ENCODE measurements at places on chromosomes 2 and 18. TPM values are rescaled to one million over a fixed set of nuclear protein-coding genes. Genes with fewer than 3 reads are reported as not detected.

Gene SAG
- total RNA-seq, result 1.7 TPM

Gene DSC3
- total RNA-seq, result not detected

Gene ALPG
- total RNA-seq, result not detected

Gene REG3A
- not detected for total RNA-seq

Gene IL1F10
- total RNA-seq, result not detected

- no peak for ATAC-seq
These were observed 381.0 kb upstream of the ID2 start for GRCh38 chr2:8300905-8301304.

DNA sequence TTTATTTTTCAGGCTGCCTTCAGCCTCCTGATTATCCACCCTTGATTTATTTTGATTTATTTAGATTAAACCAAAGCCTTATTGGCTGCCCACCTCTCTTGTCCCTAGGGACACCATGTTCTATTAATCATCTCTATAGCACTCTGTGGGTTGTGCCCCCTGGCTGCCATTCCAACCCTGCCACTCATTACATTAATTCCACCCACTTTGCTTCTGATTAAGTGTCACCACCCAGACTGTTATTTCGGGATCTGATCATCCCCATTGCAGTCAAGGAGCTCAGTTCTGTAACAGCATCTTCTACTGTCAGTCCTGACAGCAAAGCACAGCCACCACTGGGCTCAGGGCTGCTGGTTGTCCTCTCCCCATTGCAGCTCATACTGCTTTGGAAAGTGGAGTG is 175.1 kb upstream of the DDX18 start:
- no peak for ATAC-seq

- peak; percentile 67 for ATAC-seq
These were observed 37.3 kb upstream of the ZNF512 start for GRCh38 chr2:27545348-27546141.

DNA sequence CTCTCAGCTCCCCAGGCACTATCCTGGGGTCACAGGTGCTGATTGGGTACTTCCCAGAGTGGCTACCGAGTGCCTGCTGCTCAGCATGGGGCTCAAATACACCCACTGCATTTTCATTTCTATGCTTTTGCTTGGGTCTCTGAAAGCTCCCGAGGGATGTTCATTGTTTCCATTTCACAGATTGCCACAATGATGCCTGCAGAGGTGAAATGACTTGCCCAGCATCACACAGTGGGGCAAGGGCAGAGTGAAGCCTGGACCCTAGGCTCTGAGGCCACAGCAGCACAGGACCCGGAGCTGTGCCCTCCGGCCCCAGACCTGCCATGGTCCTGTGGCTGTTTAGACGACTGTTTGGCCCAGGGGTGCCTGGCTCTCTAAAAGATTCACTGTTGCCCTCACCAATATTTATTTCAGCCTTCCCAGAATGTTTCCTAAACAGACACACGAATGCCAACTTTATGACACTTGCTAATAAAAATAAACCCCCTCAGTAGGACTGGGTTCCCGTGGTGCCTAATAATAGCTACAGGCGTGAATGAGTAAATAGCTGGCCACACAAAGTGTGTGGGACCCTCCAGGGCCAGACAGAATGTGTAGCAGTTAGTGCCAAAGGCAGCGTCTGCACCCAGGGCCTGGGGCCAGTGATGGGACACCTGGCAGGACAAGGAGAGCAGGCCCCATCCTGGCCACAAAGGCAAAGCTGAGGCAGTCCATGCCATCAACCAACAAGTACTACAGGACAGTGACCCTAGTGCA is 11.5 kb upstream of the ST8SIA5 start:
- no peak for ATAC-seq

DNA sequence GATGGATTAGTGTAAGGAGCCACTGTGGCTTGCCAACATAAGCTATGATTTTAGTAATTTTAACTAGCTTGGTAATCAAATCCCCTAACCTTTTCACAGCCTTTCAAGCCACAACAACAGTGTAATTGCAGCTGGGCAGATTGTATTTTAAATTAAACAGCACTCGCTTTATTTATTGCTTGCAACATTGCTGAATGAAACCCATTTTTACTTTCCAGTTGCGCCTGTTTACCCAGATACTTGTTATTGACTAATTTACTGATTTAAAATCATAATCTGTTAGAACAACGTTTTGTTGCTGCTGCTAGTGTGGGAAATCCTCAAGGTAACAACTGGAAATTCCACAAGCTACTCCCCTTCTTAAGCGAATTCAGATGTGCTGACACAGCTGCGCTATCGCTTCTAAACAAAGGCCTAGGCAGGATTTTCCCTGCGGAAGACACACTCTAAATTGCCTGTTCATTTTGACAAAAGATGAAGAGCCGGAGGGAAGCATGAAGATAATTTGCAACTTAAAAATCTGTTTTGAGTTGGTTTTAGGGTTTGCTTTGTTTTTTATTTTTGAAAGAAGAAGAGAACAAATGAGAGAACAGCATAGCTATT is 283.9 kb downstream of the ALPK2 start:
- no peak for ATAC-seq

- ATAC-seq, result no peak
These were observed 107.2 kb downstream of the CD226 start for GRCh38 chr18:69840445-69840844.

DNA sequence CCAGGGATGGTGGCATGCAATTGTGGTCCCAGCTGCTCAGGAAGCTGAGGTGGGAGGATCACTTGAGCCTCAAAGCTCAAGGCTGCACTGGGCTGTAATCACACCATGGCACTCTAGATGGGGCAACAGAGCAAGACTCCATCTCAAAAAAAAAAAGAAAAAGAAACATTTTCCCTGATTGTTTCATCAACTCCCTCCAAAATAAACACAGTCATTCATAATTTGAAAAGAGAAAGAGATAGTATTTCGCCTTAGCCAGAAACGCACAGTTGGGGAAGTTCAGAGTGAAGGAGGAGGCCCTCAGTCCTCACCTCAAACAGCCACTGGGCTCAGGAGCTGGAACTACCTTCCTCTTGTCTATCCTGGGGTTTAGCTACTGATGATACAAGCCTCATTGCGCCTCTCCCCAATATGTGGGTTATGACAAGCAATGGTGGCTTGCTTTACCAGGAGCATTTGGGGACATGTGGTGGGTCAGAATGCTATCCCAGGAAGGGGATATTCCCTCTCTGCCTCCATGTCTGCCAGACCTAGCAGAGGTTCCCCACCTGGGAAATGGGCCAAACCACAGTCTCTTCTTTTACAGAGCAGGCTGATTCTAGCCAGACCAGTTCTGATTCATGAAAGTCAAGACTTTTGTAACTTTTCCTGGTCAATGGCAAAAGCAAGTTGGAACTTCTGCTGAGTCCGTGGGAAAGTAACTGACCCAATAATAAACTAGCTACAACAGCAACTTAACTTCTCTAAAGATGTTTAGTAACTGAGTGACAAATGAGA is 22.2 kb upstream of the TMEM87B start:
- no peak for ATAC-seq

DNA sequence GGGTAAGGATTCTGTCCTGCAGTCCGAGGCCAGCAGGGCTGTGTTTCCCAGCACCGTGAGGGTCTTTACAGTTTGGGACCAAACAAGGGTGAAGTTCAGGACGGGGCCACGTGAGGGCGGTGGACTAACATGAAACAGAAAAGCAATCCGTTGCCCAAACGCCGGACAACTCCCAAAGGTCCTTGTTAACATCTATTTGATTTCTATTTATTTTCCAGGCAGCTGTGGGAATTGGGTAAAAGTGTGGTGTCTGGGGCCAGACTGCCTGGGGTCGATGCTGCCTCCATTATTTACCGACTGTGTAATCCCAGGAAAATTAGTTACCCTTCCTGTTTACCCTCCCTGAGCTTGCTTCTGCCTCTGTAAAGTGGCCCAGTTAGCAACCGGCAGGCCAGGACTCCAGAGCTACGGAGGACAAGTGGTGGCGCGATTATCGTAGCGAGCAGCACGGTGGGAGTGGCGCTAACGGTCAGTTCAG is 66.3 kb upstream of the TCF7L1 start:
- ATAC-seq, result no peak

DNA sequence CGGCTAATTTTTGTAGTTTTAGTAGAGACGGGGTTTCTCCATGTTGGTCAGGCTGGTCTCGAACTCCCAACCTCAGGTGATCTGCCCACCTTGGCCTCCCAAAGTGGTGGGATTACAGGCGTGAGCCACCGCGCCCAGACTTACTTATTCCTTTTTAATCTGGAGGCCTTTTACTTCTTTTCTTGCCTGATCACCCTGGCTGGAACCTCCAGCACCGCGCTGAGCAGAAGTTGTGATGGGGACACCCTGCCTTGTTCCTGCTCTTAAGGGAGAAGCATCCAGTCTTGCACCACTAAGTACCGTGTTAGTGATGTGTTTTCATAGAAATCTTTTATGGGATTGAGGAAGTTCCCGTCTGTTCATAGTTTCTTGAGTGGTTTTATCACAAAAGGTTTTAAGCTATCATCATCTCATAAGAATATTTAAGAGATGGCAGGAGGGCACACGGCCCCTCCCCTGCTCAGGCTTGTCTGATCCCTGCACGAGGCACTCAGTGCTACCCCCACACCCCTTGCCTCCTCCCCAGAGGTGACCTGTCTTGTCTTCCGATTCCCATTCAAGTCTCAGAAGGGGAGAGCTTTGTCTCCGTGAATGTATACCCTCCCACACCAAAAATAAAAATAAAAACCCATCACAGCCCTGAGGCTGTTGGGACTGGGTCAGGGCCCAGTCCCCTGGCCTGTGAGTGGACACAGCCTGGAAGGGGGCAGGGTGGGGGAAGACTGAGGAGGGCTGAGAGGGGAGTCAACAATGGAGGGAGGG is 65.3 kb upstream of the SMAD7 start:
- ATAC-seq, result no peak

DNA sequence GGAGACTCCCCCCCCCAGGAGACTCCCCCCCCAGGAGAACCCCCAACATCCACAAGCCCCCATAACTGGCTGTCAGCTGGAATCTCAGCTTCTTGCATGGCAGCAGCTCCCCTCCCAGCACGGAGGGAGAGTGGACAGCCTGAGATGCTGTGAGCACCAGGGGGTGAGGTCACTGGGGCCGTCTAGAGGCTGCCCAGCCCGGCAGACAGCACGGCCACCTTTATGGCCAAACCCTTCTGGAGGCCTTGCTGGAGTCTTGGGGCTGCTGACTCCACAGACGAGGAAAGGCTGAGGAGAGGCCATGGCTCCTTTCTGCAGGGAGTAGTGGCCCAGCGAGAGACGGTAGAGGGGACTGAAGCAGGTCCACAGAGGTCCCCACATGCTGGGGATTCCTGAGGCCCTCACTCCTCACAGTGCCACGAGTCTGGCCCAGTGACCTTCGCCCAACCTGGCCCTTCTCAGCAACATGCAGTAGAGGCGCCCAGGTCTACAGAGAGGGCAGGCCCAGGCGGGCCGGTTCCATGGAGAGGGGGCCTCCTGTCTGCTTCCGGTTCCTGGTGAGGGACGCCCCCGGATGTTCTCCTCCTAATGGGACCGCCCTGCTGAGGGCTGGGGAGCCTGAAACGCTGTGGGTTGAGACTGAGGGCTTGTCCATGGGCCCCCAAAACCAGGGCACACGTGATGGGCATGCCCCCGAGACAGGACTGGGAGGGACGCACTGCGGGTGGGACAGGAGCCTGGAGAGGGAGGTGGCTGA is 122.6 kb upstream of the CTDP1 start:
- no peak for ATAC-seq

DNA sequence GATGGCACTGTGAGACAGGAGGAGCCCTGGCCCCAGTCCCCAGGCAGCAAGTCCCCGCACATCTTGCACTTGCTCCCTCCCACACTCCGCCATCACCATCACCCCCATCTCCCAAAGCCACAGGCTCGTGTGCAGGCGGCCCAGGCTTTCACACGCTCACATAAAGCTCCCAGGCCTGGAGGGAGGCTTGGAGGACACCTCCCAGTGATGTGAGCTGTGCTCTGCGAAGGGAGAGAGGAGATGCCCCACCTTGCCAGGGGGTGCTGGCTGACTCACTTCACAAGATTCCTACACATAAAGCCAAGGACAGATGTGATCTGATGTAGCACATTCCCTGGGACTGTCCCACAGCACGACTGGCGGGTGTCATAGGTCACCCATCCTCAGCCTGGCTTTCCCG is 28.9 kb downstream of the CELF4 start:
- no peak for ATAC-seq

- no peak for ATAC-seq
These were observed 199.7 kb downstream of the SMAD2 start for GRCh38 chr18:47730795-47731194.

- ATAC-seq, result no peak
These were observed 18.0 kb upstream of the RHOB start for GRCh38 chr2:20428717-20429490.

DNA sequence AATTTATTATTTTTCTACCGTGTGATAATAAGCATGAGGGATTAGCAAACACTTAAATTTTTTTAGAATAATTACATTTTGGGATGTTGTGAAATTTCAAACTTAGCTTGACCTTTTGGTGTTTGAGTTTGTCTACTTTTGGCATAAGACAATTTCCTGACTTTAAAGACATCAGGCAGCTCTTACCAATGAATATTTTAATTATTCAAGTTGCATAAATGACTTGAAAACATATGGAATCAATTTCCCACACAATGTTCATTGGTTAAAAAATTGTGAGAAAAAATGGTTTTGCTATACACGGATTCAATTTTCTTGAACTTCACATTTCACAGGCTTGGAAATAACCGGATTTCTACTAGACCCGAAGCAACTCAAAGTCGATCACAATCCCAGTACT is 243.4 kb downstream of the IKZF2 start:
- no peak for ATAC-seq

DNA sequence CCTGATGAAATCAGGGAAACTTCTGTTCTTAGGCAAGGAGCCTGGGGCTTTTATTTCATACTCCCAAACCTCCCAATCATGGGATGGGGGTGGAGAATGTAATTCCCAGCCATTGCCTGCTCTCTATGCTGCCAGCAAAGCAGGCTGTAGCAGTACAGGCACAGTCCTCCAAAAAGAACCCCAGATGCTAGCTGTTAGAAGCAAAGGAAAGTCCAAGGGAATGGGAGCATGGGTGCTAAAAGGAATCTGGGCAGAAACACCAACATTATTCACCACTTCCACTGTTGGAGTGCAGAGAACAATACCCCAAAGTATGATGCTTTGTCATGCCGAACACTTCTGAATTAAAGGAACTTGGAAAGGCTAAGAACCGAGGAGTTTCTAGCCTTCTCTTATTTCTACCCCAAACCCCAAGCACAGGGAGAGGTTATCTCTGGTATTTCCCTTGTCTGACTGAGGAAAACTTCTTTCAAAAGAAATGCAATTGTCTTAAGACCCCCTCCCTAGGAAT is 24.7 kb downstream of the MDH1 start:
- no peak for ATAC-seq

DNA sequence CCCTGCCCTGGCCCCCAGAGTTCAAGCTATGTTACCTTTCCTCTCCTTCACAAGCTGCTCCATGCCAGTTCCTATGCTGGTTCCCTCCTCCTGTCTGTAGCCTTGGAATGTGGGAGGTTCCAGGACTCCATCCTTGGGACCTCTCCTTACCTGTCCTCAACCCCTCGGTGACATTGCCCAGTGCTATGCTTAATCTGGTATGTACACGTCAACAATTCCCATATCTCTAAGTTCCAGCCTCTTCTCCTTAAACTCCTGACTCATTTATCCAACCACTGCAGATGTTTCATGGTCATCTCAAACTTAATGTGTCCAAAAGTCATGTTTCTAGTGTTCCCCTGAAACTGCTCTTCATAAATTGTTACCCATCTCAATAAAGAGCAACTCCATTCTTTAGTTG is 160.8 kb downstream of the TNS1 start:
- ATAC-seq, result no peak
